ENCODE measurements at places on chromosomes 11 and 22.

DNA sequence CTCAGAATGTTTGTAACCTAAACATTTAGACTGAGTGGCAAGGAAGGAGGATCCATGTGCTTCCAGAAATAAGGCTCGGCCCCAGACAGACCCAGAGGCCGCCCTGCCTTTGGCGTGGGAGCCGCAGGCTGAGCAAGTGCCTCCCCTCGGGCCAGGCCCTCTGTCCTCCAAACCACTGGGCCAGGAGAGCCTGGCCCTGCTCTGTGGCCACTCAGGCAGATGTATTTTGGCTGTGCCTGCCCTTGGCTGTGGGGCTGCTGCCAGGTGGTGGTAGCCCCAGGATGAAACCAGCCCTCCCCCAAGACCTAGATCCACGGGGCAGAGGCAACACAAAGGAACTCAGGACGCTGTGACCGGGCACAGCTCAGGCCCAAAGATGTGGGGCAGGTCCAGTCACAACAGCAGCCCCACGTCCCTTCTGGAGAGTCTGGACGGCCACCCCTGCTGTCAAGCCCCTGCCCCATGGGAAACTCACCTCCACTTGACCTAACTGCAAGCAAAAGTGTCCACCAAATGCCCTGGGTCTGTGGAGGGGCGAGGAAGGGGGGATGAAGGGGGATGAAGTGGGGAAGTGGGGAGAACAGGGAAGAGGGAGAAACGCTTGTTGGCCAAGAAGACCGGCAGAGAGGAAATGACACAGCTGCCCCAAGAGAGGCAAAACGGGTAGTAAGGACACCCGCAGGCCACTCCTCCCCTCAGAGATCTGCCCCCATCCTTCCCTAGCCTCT is 24.0 kb downstream of the PISD start:
- DNase-seq, result peak; percentile 84

- no peak for DNase-seq
Observed at GRCh38 chr11:118059246-118059940, 17.5 kb upstream of the TMPRSS4 start.

- DNase-seq, result no peak
Observed at GRCh38 chr22:17090550-17090949, 5.8 kb downstream of the IL17RA start.

DNA sequence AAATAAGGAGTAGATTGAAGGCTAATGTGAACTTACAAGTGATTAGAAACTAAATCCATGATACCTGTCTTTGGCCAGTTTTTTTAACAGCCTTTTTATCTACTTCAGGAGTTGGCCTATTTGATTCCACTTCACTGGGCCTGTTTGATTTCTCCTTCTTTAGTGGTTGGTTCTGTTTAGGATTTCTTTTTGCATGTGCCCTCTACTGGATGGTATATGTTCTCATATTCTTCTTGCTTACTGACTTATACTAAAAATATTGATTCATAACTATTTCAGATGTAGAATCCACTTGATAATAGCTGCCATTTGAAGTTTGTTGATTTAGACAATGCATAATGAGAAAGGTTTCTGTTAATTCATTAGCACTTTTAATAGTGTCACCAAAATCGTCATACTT is 53.9 kb downstream of the USP47 start:
- no peak for DNase-seq

DNA sequence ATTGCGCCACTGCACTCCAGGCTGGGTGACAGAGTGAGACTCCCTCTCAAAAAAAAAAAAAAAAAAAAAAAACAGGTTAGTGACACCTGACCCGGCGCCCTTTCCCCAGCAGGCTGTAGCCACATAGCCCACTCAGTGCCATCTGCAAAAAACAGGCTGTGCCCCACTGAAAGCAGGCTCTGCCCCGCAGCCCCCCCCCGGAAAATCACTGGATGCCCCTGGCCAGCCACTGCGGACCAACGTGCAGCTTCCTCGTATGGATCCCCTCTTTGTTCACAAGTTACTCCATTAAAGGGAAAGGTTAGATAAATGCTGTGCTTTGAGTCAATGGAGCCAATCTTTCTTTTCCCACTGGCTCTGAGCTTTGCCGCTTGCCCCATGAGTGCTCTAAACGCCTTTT is 660.3 kb downstream of the TBC1D22A start:
- DNase-seq, result no peak

GRCh38 chr22:48223488-48224190 is 1461.2 kb downstream of the TBC1D22A start:
- DNase-seq, result no peak

DNA sequence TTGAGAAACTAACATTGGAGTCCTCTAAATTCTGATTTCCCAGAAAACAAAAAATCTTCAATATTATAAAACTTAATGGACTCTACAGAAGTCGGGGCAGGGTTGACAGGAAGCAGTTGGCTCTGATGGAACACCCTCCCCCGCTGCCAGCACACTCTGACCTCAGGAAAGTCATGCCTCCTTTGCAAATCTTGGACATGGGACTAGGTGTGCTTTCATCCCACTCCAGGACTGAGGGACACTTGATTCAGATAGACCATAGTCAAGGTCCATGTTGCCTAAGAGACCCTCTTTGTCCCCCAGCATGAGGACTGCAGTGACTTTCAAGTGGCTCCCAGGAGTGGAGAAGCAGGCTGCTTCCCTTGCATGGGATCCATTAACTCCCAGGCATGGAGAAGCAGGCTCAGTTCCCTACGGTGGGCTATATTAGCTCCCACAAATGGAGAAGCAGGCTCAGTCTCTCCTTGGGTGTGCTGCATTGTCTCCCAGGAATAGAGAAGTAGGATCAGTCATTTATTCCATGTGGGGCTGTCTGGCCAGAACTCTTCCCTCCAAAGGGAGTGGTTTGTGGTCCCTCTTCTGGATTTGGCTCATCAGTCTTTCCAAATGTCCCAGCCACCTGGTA is 38.3 kb downstream of the C22orf31 start:
- no peak for DNase-seq

DNA sequence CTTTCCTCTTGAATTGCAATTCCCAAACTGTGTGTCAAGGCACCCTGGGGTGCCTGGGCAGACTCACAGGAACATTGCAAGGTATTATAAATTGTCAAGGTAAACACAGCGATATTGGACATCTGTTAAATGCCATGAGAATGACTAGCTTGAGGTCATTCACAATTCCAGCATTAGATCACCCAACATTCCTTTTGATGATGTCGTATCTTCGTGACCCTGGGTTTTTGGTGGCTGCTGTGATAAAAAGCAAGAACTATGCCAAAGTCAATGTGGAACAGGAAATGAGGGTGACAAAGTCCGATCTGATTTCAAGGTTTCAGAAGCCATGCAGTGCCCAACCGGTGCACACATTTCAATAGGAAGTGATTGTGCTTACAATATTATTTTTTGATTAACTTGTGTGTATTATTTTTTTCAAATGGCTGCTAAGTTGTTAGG is 458.4 kb downstream of the MIAT start:
- no peak for DNase-seq

DNA sequence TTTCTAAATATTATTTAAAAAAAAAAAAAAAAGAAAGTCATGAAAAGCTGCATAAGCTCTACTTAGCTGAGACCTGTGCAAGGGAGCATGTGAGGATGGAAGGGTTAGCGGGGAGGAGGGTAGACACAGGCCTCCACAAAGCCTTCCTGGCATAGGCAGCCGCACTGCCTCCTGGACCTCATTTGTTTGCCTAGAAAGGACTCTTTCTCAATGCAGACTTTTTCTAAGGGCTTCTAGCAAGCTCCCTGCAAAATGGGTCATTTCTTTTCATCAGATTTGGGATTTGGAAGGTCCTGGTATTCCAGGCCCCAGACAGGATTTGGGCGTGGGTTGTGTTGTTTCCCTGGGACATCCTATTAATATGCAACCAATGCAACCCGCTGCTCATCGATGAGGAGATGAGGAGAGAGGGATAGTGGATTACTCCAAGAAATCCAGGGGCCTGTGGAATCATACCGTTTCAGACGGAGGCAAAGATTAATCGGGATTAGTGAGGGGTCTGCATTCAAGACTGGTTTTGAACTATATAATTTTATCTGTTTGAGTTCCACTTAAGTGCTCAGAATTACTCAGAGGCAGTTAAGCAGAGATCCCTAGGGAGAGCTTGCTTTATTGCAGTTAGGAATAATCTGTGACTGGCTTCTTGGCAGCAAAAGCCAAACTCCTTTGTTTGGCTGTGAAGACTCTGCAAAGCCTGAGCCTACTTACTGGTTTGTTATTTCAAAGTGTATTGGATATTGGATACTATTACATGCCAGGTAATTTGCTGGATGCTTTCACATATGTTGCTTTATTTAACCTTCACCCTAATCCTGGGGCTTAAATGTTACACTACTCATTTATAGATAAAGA is 106.9 kb upstream of the NAV2 start:
- DNase-seq, result no peak

- no peak for DNase-seq
Observed at GRCh38 chr22:36136988-36137387, 23.6 kb downstream of the APOL3 start.

DNA sequence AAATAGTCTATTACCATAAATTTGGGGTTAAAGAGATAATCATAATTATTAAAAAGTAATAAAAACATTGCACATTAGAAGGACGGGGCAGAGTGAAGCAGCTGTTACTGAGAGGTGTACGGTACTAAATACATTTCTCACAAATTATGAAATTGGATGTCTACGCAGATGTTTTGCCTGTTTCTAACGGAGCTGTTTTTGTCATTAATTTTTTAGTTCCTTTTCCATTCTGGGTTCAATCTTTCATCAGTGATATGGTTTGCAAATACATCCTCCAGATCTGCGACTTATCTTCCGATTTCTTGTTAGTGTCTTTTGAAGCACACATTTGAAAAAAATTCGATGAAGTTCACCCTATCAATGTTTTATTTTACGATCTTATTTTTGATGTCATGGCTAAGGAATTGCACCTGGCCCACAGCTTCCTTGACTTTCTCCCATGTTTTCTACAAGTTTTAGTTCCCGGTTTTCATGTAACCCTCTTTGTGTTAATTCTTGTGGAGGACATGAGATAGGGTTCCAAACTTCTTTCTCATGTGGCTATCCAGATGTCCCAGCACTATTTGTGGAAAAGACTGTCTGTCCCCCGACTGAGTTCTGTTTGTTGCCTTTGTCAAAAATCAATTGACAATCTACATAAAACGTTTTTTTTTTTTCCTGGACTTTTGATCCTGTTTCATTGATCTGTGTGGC is 21.3 kb upstream of the KRTAP5-6 start:
- no peak for DNase-seq

- no peak for DNase-seq
Observed at GRCh38 chr22:28402060-28402459, 277.6 kb downstream of the TTC28 start.

GRCh38 chr22:17931400-17931825 is 92.9 kb downstream of the MICAL3 start:
- DNase-seq, result no peak

DNA sequence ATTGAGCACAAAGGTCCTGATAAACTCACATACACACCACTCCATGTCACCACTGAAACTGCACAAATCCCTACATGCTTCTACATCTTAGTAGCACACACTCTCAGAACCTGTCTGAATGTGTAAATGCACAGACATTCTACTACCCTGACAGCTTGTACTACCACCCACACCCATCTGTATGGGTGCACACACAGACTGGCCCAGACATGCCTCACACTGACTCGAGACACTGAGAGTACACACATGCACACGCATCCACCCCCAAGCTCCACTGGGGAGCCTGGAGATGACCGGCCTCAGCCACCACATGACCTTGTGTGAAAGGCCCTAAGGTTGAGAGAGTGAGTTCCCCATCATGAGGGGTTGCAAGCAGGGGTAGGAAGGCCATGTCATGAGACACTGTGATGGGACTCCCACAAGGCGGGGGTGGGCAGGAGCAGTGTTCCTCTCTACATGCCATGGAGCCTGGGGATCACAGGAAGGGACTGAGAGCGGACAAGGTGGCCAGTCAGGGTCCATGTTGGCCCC is 28.1 kb downstream of the ARAP1 start:
- DNase-seq, result peak; percentile 81

DNA sequence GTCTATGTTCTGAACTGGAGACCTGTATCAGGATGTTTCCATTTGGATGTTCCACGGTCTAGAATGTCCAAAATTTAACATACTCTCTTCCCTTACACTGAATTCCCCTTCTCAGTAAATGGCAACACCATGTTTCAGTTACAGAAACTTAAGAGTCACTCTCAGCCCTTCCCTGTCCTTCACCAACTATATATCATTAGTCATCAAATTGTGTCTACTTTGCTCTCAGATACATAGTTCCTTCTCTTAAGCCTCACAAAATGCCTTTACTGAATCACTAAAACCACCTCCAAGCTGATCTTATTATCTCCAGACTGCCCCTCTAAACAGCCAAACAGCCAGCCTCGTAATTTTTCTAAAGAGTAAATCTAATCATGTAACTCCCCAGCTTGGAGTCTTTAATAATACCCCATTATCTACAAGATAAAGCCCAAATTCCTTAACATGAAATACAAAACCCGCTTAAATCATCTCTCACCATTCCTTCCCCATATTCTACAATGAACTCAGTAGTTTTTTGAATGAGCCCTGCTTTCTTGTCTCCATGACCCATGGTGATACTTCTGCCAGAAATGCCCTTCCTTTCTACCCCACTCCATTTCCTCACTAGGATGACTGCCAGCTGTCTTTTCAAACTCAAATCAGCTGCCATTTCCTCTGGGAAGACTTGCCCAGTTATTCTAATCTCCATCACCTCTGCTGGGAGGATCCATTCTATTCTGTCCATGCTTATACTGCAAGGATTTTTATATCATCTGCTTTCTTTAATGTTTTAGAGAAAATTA is 102.7 kb upstream of the ARHGAP42 start:
- DNase-seq, result no peak

DNA sequence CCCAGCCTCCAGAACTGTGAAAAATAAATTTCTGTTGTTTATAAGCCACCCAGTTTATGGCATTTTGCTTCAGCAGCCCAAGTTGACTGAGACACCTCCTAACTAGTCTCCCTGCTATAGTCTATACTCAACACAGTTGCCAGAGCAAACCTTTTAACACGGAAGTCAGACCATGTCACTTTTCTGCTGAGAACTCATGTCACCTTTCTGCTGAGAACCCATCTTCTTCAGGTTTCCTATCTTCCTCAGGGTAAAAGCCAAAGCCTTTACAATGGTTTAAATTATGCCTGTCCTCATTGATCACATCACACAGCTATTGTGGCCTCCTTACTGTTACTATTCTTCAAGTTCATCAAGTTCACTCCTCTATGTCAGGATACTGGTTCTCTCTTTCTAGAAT is 74.3 kb upstream of the SOX6 start:
- no peak for DNase-seq

DNA sequence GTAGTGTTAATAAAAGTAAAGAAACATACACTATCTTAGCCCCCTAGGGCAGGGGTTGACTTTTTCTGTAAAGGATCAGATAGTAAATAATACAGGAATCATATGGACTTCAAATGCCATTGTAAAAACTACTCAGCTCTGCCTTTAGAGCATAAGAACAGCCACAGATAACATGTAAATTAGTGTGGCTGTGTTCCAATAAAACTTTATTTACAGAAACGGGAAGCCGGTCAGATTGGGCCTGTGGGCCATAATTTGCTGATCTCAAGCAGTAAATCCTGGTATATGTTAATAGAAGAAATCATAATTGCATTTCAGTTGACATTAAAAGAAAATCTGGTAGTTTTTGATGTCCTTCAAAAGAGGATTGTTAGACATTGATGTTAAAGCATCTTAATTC is 76.5 kb downstream of the ZC3H12C start:
- no peak for DNase-seq

All from inflammatory macrophage treated with lipopolysaccharide for 1 hour (primary cell).